Brain pericyte (primary cell): ENCODE measurements at places on chromosomes 13 and 19.

DNA sequence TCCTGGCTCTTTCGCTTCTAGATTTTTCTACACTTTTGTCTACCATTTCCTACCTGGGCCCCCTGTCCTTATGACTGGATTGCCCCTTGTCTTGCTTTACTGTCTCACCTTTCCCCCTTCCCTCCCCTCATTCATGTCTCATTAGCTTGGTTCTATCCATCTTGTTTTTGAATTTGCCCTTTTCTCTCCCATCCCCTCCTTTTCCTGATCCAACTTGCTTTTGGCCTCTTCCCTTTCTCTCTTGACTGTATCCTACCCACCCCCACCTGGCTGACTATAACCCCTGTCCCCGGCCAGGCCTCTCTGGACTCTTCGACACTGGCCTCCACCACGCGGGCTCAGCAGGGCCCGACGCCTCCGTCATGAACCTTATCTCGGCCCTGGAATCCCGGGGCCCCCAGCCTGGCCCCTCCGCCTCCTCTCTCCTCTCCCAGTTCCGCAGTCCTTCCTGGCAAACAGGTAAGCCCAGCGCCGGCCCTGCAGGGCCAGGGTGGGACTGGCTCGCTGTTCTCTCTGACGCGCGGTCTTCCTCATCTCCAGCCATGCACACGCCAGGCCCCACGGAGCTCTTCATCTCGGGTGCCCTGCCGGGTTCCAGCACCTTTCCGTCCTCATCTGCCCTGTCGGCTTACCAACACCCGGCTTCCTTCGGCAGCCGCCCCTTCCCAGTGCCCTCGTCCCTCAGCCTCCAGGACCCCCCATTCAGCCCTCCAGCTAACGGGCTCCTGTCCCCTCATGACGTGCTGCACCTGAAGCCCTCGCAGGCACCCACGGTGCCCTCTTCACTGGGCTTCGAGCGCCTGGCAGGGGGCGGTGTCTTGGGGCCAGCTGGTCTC lies 3.4 kb downstream of the PRR12 start:
- no peak for DNase-seq

GRCh38 chr19:17255150-17255621 lies 9.4 kb downstream of the USHBP1 start:
- no peak for DNase-seq

- no peak for DNase-seq
Observed at GRCh38 chr13:108549934-108550333, 79.5 kb upstream of the MYO16 start.

DNA sequence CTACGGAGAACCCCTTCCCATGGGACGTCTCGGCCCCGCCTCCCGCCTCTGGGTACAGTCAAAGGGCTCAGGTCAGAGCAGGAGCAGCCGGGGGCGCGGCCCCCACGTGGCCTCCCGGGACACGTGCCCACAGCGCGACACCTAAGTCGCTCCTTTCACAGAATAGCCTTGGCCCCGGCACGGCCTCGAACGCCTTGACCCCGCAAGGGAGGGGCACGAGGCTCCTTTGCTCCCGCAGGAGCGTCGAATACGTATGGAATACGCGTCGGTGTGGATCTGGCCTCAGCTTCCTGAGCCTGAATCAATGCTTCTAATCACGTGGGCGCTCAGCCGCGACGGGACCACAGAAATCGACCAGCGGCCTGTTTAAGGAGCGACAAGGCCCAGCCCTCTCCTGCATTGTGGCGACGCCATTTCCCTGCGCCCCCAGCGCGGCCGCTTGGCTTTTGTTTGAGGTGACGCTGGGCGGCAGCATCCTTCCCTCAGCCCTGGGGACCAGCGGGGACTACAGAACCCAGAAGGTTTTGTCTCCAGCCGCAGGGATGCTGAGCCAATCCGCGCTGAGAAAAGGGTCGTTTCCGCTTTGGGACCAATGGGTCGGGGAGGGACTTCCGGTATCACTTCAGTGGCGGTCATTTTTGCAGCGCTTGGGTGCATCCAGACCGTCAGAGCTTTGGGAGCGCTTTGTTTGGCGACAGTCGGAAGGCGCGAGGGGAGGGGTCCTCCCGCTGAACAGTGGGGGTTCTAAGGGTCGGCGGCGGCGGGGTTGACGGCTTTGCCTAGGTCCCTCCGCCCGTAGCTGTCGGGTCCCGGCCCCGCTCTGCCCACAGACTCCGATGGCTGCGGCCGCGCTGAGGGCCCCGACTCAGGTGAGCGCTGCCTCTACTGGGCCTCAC lies at the start of gene ZIK1:
Gene ZIK1 (plus strand): TSS at position 625 of the 896 bp plus-strand sequence. CDS start 212 bp downstream, at position 837.
- DNase-seq, result peak; percentile 75

DNA sequence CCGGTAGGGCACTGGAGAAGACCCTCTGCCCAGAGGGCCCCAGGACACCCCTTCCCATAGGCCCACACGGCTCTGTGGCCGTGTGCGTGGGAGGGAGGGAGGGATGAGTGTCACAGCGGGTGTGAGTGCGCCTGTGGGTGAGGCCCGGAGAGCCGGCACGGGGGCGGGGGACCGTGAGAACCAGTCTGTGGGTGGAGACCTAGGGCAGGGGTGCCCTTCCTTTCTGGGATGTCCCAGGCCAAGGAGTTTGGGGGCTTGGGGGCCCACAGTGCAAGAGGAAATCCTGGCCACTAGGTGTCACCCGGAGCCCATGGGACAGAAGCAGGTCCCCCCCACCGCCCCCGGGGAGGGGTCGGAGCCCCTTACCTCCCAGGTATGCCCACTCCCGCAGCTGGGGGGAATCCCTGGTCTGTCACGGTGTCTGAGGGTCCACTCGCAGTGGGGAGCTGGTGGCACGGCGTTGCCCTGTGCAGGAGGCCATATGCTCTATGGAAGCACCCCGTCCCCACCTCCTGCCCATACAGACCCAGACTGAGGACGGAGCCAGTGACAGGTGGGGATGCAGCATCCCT lies 16.0 kb upstream of the SLC7A10 start:
- DNase-seq, result no peak

- DNase-seq, result no peak
Observed at GRCh38 chr13:72043366-72043765, 176.4 kb upstream of the DACH1 start.

DNA sequence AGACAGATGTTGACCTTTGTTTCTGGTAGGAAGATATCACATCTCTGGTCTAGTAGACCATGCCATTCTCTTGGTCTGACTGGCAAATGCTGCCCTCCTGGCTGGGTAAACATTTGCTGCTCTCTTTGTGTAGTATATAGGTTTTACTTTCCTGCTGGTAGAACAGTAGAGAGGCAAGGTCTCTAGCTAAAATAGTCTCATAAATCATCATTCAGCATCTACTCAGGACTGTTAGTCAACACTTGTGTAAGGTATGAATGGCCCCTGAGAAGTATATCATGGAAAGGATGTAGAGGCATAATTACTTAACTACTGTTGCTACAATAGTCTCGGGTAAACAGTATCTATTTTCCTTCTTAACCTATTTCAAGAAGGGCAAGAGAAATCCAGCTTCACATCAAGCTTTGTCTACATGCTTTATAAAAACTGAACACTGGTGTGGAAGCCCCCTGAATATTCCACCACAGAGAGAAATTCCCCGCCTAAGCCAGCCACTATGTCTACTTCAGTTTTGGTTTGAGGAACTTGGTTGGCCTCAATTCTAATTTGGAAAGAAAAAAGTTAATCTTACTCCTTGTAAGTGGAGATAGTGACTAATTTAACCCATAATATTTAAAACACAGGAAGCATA lies 18.4 kb upstream of the MYCBP2 start:
- no peak for DNase-seq

GRCh38 chr13:78595495-78596398 lies 7.6 kb downstream of the POU4F1 start:
- no peak for DNase-seq

DNA sequence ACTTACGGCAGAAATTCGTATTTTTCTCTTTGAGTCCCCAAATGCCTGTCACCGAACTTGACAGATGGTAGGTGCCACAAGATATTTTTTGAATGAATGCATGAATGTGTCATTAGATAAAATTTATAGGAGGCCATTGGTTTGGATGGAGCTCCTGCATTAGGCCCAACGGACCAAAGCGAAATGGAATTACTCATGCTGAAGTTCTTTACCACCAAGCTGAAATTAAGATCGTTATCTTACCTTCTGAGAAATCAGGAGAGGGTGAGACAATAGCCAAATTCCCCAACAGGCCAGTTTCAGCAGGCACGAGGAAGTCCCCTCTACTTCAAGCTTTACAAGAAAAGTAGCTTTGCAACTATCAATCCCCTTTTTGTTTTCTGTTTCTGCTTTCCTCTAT lies 452.5 kb upstream of the ARGLU1 start:
- no peak for DNase-seq
